ENCODE measurements at places on chromosomes 16 and 17. TPM values are rescaled to one million over a fixed set of nuclear protein-coding genes. Genes with fewer than 3 reads are reported as not detected.

GRCh38 chr16:86041807-86042206, 142.8 kb downstream of the IRF8 start:
- DNase-seq: no peak

SRL gene
- total RNA-seq: under 0.01 TPM

DNA sequence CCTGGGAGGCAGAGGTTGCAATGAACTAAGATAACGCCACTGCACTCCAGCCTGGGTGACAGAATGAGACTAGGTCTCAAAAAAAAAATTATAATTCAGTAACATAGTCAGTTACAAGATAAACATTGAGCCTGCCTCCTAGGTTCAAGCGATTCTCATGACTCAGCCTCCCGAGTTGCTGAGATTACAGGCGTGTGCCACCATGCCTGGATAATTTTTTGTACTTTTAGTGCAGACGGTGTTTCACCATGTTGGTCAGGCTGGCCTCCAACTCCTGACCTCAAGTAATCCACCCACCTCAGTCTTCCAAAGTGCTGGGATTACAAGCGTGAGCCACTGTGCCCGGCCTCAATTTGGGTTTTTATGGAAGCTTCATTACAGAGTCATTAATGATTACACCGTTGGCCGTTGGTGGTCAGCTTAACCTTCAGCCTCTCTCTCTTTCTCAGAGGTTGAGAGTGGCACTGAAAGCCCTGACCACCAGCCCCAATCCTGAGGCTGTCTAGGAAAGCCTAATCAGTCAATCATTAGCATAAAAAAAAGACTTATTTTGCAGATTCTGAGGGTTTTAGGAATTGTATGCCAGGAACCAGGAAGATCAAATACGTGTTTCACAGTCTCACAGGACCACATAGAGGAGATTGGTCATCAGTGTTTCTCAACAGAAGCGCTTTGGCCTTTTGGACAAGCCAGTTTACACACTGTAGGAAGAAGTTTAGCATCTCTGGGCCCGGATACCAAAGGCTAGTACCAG, 1.3 kb upstream of the LRRC37A3 start:
- no peak for DNase-seq

- no peak for DNase-seq
These were observed 507.3 kb upstream of the CDH8 start for GRCh38 chr16:62543516-62543915.

CMTM4 gene
- 8.9 TPM for total RNA-seq

COX6A2 gene
- total RNA-seq: not detected

PRAC1 gene
- not detected for total RNA-seq

DNA sequence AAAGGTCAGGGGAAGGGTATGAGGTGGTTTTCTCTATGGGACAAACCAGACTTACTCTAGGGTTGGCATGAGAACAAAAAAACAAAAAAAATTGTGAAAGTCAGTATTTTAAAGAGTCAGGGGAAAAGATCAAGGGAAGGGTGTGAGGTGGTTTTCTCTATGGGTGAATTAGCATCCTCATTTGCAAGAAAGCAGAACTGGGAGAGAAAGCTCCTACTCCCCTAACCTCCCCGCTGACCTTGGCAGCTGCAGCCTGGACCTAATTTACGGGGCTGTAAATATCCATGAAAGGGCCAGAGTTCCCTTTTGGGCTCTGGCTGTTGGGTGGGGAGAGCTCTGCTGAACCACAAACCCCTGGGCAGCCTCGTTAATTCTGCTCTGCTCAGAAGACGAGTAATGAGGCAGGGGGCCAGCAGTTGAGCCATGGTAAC, 10.6 kb downstream of the RHBDL3 start:
- DNase-seq: no peak
